ENCODE measurements at places on chromosomes 2 and 18. TPM values are rescaled to one million over a fixed set of nuclear protein-coding genes. Genes with fewer than 3 reads are reported as not detected.

- no peak for DNase-seq
Measured at GRCh38 chr2:64115808-64116598, 28.2 kb downstream of the PELI1 start.

MRO gene
- total RNA-seq: 0.26 TPM

- DNase-seq: no peak
Measured at GRCh38 chr2:151551556-151551955, 141.9 kb downstream of the RIF1 start.

GRCh38 chr18:78757014-78757413 lies 222.6 kb upstream of the SALL3 start:
- no peak for DNase-seq

HRH4 gene
- total RNA-seq: not detected

GRCh38 chr18:79935925-79936324 lies 15.5 kb downstream of the SLC66A2 start:
- no peak for DNase-seq

- DNase-seq: no peak
Measured at GRCh38 chr2:37526323-37526722, 145.1 kb downstream of the CDC42EP3 start.

DNA sequence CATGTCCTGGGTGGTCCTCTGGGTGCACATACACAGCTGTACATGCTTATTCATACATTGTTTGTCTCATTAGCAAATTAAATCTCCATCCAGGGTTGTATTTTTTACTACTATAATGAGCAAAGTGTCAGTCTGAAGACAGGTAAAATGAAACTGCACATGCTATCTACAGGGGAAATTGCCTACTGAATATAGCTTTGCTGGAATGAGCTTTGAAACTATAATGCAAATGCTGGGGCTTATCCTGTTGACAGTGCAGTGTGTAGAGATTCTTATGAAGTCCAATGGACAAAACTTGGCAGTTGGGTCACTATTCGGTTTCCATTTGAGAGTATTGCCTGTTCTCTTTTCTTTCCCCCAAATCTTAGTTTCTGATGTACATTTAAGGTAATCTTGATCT lies 292.8 kb upstream of the LRP1B start:
- DNase-seq: no peak
